Hepatic stellate cell (primary cell): ENCODE measurements at places on chromosomes 7 and 10.
A peak's percentile ranks its signal among the peaks of the same experiment; 100 is the strongest.

- DNase-seq = peak; percentile 69
Measured at GRCh38 chr10:78224602-78225001, 190.9 kb downstream of the RPS24 start.

GRCh38 chr7:145696071-145696470 is 420.5 kb upstream of the CNTNAP2 start:
- no peak for DNase-seq

DNA sequence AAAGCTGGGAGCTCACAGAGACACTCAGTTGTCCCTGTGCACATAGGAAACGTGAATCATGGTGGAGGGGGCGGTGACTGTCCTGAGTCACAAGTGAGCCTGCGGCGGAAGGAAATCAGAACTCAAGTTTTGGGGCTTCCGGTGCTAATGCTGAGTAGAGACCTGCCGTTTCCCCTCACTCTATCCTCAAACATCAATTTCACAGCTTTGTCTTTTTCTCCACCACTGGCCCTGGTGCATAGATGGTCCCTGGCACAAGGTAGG is 21.9 kb downstream of the ADCYAP1R1 start:
- DNase-seq = no peak

GRCh38 chr7:99099499-99100077 is 44.3 kb downstream of the SMURF1 start:
- DNase-seq = peak; percentile 35

- no peak for DNase-seq
Measured at GRCh38 chr10:29851241-29851640, 208.1 kb downstream of the JCAD start.

DNA sequence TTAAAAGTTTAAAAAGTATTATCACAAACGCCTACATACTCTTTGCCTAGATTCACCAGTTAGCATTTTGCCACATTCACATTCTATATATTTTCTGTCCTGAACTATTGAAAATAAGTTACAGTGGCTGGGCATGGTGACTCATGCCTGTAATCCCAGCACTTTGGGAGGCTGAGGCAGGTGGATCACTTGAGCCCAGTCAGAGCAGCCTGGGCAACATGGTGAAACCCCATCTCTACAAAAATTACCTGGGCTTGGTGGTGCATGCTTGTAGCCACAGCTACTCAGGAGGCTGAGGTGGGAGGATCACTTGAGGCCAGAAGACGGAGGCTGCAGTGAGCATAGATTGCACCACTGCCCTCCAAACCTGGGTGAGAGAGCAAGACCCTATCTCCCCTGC is 5.3 kb downstream of the ARPC1A start:
- DNase-seq = no peak

DNA sequence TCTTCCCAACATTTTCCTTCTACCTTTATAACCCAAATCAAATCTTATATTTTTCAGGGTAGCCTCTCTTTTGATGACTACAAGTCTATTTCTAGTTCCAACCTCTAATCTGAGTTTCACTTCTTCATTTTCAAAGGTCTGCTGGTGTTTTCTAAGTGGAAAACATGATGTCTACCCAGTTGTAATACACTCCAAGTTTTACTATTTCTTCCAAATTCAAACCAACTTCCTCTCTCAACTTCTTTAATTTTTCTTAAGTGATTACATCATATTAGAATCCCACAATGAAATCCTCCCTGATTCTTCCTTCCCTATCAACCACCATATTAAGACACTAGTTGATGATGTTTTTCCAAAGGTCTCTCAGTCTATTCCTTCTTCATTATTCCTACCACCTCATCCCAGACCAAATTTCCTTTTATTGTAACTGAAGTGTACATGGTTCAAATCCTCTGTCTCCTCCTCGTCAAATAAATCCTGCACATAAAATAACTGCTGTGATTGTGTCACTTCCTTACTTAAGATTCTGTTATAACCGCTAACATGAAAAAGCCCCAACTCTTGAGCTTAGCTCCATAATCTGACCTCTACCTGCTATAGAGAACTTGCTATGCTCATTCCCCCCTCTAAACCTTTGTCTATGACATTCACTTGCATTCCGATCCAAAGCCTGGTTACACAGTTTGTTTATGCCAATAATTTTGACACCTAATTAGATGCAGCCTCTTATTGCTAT is 12.7 kb downstream of the TAS2R38 start:
- DNase-seq = no peak

DNA sequence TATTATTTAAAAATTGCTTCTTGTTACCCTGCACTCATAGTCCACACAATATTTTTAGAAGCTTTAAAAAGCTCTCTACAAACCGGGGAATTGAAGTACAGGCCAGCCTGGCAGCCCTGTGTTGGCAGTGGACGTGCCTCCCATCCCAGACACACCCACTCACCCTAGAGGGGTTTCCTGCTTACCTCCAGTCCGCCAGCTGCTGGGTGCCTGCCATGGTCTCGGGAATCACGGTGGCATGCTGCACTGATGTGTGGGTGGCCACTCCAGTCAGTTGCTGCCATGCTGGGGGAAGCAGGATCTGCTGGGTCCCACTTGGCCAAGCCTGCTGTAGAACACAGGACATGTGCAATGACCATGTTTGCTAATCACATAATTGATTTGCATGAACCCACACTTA is 80.4 kb downstream of the CLEC2L start:
- DNase-seq = no peak

DNA sequence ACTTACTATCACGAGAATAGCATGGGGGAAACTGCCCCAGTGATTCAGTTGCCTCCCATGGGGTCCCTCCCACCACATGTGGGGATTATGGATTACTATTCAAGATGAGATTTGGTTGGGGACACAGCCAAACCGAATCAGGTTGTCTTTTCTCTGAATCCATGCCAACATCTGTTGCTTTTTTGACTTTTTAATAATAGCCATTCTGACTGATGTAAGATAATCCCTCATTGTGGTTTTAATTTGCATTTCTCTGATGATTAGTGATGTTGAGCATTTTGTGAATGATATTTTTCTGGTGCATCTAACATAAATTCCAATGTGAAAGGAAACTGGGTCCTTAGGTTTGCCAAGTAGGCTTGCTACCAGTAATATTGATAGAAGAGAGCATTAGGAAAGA is 69.0 kb upstream of the ARHGAP21 start:
- DNase-seq = no peak

- no peak for DNase-seq
Measured at GRCh38 chr7:113246738-113247137, 128.4 kb upstream of the SMIM30 start.

DNA sequence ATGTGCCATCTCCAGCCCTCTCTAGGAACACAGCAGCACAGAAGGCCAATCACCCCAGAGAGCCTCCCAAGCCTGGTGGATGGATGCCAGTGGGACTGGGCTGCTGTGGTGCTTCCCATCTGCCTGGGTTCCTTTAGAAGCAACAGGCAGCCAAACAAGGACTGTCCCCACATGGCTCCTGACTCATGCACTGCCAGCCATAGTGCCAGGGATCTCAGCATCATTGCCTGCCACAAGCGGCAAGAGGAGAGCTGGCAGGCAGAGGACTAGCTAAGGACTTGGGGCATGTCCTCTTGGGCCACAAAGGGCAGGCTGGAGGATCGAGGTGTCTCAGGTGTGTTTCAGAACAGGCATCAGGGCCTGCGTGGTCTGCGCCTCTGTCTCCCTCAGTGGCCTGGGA is 23.4 kb upstream of the FIGNL1 start:
- no peak for DNase-seq

GRCh38 chr10:49323896-49324270 is 24.9 kb downstream of the C10orf71 start:
- no peak for DNase-seq

- no peak for DNase-seq
Measured at GRCh38 chr7:120718361-120718760, 139.6 kb downstream of the TSPAN12 start.

- DNase-seq = peak; percentile 88
Measured at GRCh38 chr10:100998991-100999741, 442 bp upstream of the LZTS2 start.

- no peak for DNase-seq
Measured at GRCh38 chr7:150799741-150800580, at the start of gene TMEM176B. TSS of gene TMEM176B (minus strand) at chr7:150800364. CDS start at chr7:150796569, 3,795 bp downstream.

DNA sequence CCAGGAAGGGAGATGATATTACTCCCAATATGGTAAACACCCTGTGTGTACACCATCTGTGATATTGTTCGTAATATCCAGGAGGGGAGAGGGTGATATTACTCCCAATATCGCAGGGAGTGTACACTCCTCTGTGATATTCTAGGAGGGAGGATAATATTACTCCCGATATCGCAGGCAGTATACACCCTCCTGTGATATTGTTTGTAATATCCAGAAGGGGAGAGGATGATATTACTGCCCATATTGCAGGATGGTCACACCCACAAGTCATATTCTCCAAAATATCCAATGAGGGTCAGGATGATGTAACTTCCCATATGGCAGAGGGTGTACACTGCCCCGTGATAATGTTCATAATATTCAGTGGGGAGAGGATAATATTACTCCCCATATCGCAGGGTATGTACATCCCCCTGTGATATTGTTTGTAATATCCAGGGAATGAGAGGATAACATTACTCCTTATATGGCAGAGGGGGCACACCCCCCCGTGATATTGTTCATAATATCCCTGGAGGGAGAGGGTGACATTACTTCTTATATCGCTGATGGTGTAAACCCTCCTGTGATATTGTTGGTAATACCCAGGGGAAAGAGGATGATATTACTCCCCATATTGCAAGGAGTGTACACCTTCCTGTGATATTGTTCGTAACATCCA is 17.1 kb downstream of the AZGP1 start:
- DNase-seq = no peak

DNA sequence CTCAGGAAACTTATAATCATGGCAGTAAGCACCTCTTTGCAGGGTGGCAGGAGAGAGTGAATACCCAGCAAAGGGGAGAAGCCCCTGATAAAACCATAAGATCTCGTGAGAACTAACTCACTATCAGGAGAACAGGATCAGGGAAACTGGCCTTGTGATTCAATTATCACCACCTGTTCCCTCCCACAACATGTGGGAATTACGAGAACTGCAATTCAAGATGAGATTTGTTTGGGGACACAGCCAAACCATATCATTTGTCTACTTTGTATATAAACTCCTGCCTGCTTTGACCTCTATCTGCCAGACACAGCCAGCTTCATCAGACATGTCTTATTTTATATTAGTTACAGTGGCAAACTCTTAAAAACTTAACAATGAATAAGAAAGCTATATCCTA is 50.4 kb downstream of the ARMC3 start:
- no peak for DNase-seq

DNA sequence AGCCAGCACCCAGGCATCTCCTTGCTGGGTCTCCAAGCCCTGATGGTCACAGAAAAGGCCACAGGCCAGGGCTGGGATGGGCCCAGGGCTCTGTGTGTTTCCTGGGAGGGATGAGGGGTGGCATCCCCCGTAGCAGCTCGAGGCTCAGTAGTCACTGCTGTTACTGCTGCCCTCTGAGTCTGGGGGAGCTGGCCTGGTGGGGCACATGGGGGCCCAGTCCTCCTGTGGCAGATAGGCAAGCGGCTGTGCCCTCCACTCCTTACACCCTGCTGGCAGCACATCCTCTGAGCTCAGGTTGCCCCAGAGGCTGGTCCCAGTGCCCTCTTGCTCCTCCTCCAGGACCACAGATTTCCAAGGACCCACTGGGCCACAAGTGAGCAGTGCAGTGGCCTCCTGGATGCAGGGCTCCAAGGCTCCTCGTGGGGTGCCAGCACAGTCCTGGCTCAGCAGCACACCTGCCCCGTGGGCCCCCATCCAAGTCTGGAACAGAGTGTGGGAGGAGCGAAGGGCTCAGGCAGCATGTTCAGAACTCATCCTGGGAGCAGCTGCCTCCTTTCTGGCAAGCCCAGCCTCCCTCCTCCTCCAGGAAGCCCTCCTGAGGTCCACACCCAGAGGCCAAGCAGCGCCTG is 31.5 kb upstream of the TUBB8 start:
- no peak for DNase-seq

DNA sequence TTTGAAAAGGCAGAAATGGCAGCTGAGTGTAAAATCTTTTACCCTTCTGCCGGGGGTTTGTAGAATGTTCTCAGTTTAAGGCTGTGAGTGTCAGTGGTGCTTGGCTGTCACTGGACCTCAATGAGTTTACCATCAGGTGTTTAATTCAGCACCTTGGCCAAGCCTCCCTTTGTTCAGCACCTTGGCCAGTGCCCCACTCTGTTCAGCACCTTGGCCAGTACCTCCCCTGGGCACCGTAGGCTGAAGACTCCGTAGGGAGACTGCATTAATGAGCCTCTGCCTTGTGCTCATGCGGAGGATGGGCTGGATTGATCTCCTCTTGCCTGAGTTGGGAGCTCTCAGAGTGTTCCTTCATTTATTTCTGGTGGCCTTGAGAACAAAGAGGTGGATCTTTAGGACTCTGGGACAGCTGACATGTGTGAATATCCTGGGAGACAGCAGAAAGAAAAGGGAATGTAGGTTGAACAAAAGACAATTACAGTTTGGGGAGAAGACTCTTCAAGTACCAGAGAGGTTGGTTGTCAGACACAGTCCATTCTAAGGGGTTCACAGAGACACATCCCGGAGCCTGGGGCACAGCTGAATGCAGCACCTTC is 1.6 kb downstream of the FAM24A start:
- peak; percentile 36 for DNase-seq

DNA sequence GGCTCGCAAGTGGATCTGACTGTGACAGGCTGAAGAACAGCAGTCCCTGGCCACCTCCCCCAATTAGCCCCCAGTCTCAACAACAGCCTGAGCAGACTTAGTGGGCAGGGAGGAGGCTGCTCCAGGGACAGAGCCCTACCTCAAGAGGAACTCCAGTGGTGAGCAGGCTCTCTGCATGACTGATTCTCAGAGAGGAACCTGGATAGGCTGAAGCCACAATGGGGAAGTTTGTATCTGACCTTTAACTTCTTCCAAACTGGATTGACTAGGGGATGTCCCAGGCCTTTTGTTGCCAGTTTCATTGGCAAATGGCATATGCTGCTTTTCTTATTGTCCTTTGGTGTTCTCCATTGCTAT is 93.0 kb downstream of the ARHGAP22 start:
- DNase-seq = no peak

DNA sequence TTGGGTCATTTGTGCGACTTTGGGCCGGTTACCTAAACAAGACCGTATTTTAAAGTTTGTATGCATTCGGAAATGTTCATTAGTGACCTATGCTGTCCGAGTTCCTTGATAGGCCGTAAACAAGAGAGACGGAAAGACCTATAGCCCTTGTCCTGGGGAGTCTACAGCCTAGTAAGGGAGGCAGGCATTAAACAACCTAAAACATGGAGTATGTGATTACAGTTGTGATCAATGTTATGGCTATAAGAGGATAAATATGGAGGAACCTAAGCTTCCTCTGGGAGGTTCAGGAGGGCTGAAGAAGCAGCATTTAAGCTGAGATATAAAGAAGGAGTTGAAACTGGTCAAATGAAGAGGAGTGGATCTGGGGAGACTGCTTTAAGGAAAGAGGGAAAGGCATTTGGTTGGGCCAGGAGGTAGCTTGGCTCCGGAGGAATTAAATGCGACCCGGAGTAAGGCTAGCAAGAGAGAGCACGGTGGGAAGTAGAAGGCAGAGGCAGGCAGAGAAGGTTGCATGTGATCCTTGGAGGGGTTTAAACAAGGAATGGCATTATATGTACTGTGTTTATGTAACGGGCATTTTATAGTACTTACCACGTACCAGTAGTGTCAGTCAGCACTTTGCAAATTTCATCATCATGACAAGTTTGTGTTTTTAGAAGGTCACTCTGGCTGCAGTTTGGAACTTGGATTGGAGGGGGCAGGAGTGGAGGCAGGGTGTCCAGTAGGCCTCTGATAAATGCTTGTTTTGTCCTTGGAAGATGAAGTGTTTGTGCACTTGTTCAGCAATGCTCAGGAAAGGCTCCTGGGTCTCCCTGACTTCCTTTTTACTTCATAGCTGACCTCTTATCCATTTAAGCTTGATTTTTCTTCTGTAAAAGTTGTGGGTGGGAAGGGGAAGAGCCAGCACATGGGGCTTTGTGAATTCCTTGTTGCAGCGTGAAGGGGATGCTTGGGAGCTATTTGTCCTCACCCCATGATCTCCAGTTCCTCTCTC is 1.0 kb upstream of the AVPI1 start:
- DNase-seq = peak; percentile 46
